ENCODE measurements at places on chromosomes 12 and 14.

- no peak for DNase-seq
Observed at GRCh38 chr12:75738486-75738885, 227.1 kb upstream of the KRR1 start.

GRCh38 chr14:90573385-90574105, 176.7 kb downstream of the CALM1 start:
- no peak for DNase-seq

DNA sequence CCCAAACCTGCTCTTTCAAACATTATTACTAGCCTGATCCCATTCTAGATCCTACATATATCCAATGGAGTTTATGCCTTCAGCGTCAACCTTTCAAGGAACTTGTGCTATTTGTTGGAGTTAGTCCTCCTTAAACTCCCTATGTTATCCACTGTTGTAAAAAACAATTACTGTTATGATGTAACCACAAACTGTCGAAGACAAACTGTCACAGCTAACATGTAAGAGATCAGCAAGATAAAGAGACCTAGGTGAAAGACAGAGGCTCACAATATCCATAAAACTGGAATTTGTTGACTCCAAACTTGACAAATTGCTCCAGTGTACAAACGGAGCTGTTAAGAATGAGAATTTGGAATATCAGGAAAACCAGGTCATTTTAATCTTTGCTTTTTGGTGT, 70.7 kb downstream of the CDK17 start:
- no peak for DNase-seq

GRCh38 chr12:2260441-2260840, 207.7 kb downstream of the CACNA1C start:
- no peak for DNase-seq

DNA sequence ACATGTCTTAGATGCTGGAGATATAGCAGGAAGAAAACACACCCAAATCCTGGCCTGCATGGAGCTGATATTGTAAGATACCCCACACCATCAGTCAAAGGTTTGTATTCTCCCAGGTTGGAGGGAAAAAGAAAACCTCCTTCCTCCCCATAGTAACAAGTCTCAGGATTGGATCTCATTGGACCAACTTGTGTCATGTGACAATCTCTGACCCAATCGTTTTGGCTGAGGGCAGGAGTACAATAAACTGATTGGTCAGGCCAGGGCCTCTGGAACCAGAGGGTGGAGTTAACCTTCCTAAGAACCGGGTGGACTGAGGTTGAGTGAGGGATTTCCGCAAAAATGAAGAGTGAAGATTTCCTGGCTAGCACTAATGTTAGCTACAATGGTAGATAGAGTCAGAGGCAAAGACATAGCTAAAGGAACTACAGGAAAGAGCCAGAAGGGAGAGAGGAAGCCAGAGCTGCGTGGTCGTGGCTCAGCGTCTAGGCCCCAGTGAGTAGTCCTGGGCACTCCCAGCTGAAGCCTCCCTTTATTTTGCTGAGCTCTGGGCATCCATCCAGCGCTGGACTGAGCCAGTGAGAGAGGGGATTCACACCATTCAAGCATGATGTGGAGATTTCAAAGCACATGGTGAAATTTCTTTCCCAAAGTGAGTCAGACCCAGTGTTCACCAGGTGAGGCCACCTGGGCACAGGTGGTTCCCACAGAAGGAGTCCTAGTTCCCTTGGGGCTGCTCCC, 219.9 kb downstream of the AACS start:
- no peak for DNase-seq

DNA sequence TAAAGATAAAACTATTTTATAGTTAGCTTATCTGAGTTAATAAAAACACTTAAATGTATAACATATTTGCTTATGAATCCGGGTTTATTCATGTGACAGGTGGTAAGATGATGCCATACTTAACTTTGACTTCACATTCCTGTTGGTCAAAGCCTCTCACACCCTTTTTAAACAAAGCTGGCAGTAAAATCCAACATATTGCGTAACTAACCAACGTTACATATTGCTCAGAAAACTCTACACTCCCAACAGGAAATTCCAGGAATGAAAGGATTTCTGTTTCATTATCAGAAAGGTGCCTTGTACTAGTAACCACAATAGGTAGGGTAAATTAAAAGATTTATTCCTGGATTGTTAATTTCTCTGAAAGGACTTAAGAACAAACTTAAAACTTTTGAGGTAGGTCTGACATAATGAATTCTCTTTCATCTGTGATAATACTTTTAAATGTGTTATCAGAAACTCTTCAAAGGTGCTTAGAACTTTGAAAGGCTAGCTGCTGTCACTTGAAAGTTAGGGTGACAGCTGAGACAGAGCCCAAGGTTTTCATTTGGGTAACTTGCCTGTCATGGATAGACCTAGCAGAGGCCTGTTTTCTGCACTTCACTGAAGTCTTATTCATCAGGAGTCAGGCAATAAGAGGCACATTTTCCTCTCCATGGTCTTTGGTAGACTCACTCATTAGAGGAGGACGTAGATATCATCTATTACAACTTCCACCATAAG, 23.8 kb upstream of the CATSPERB start:
- no peak for DNase-seq

GRCh38 chr12:54006559-54007220, 2.1 kb upstream of the HOXC8 start:
- DNase-seq, result no peak

- no peak for DNase-seq
Observed at GRCh38 chr12:80178846-80179245, 79.5 kb downstream of the OTOGL start.

DNA sequence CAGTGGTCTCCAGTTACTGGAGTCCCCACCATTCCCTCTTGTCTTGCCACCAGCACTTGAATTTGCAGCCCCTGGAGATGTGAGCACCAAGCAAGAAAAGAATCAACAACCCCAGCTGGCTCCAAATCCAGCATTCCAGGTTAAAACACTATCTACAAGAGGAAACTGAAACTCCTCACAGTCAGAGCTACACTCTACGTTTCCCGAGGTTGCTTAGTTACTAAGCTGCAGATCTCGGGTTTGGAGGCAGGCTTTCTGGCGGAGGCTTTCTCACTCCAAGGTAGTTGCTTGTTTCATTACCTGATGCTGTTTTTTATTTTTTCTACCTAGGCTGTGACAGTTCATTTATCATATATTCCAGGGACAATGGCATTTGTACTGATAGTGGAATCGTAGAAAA, 248.1 kb downstream of the GLT1D1 start:
- no peak for DNase-seq

- no peak for DNase-seq
Observed at GRCh38 chr12:112891093-112892024, 15.4 kb upstream of the OAS1 start.

GRCh38 chr12:30019366-30020140, 235.8 kb upstream of the TMTC1 start:
- no peak for DNase-seq
